ENCODE measurements at places on chromosomes 12 and 14. TPM values are rescaled to one million over a fixed set of nuclear protein-coding genes. Genes with fewer than 3 reads are reported as not detected.

Gene TROAP
- total RNA-seq, result 11.7 TPM

Gene PLEKHD1
- 1.3 TPM for total RNA-seq

Gene EID3
- 3.7 TPM for total RNA-seq

Gene MAGOHB
- 22.1 TPM for total RNA-seq

- peaks cover 6% of the 10 kb centered on the region for H3K27me3 ChIP-seq
- no peak for DNase-seq
- no peak overlapping the region for H3K27ac ChIP-seq
Observed at GRCh38 chr12:109144224-109144623, 27.8 kb downstream of the ACACB start.

GRCh38 chr12:57983146-57983857 is 41.9 kb downstream of the ATP23 start:
- no peaks in the 10 kb centered on the region for H3K4me1 ChIP-seq
- H3K36me3 ChIP-seq, result no peaks in the 10 kb centered on the region
- H3K4me3 ChIP-seq, result no peak overlapping the region
- peak; percentile 30 for DNase-seq
- H3K27ac ChIP-seq, result no peak overlapping the region

- peaks cover 7% of the 10 kb centered on the region for H3K36me3 ChIP-seq
- no peak overlapping the region for H3K27ac ChIP-seq
- H3K27me3 ChIP-seq, result no peaks in the 10 kb centered on the region
- no peak for DNase-seq
- H3K4me3 ChIP-seq, result no peak overlapping the region
Observed at GRCh38 chr12:102487226-102487625, 6.9 kb upstream of the IGF1 start.

DNA sequence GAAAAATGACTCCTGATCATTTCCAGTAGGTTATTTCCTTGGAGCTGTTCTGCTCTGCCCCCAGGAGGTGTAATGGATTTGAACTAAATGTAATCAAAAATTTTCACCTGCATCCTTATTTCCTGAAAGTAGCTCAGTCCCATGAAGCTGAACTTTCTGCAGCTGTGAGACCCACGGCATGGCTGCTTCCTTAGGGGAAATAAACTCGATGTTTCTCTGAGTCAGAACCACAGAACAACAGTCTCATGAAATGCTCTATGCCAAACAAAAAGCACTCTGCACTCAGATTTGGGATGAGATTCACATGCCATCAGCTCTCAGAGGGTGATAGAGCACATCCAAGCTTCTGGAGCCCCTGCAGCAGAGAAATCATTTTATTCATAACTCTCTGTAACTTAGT is 224.1 kb upstream of the PLEKHG7 start:
- DNase-seq, result no peak
- H3K27me3 ChIP-seq, result no peaks in the 10 kb centered on the region
- H3K36me3 ChIP-seq, result no peaks in the 10 kb centered on the region
- no peaks in the 10 kb centered on the region for H3K4me1 ChIP-seq
- H3K4me3 ChIP-seq, result no peak overlapping the region

DNA sequence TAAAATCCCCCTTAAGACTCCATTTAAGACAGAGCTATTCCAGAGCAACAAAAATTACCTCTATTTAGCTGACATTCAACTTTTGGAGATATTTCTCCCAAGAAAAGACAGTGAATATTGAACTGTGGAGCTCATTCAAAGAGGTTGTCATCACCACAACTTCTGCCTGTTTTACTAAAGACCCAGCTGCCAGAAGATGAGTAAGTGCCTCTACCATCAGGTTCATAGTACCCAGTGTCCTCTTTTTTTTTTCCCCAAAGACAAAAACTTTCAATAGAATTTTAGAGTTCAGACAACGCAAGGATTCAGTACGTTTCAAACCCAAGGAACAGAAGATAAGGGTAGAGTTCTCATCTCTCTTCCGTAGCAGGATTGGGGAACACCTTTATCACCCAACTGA is 461.3 kb downstream of the BCAT1 start:
- H3K36me3 ChIP-seq, result no peaks in the 10 kb centered on the region
- peaks cover 23% of the 10 kb centered on the region for H3K4me1 ChIP-seq
- no peak for DNase-seq
- H3K27ac ChIP-seq, result no peak overlapping the region
